NCI-H1417 treated with DMSO at 0.1 percent for 48 hours (cell line): ENCODE measurements at places on chromosomes 1 and 21.

- DNase-seq: no peak
Measured at GRCh38 chr1:227903061-227903521, 44.6 kb downstream of the WNT9A start.

DNA sequence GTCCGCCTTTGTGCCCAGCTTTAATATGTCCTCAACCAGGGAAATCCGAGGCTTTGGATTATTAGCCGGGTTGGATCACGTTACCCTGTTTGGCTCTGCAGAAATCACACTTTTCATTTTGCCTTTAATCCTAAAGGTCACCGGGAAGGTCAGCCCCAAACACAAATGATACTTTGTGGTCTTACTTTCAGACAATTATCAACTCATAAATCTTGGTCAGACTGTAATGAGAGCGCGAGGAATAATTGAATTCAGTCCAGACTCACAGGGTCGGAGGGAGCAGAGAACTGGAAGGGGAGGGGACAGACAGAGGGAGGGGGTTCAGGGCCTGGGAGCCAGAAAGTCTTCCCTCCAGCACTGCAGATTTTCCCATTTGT lies 91.7 kb upstream of the NFIA start:
- DNase-seq: no peak

GRCh38 chr1:152141971-152142584 lies 16.9 kb downstream of the RPTN start:
- no peak for DNase-seq

- no peak for DNase-seq
Measured at GRCh38 chr1:179709841-179710329, 33.2 kb upstream of the FAM163A start.

GRCh38 chr1:36570006-36570405 lies 87.3 kb upstream of the CSF3R start:
- no peak for DNase-seq

GRCh38 chr1:224106568-224107281 lies 7.2 kb upstream of the FBXO28 start:
- no peak for DNase-seq

GRCh38 chr1:226108935-226109828 lies 46.7 kb downstream of the H3-3A start:
- no peak for DNase-seq

GRCh38 chr1:160032165-160032820 lies 503 bp upstream of the PIGM start:
- no peak for DNase-seq

GRCh38 chr1:225508538-225509375 lies 80.9 kb upstream of the LBR start:
- DNase-seq: no peak

DNA sequence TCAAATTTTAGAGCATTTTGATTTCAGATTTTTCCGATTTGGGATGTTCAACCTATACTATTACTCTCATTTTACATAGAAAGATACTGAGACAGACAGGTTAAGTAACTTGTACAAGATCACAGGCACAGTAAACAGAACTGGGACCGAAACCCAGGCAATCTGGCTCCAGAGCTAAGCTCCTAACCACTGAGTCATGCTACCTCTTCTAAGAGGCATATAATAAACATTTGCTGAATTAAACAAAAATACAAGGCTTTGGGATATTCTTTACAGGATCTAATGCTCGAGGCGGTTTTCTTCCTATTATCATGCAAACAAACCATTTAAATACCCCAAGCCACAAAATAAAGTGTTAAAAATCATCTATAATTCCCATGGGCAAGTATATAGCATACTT lies 50.3 kb downstream of the MCOLN2 start:
- no peak for DNase-seq

GRCh38 chr1:116067566-116067890 lies 43.7 kb upstream of the MAB21L3 start:
- no peak for DNase-seq

DNA sequence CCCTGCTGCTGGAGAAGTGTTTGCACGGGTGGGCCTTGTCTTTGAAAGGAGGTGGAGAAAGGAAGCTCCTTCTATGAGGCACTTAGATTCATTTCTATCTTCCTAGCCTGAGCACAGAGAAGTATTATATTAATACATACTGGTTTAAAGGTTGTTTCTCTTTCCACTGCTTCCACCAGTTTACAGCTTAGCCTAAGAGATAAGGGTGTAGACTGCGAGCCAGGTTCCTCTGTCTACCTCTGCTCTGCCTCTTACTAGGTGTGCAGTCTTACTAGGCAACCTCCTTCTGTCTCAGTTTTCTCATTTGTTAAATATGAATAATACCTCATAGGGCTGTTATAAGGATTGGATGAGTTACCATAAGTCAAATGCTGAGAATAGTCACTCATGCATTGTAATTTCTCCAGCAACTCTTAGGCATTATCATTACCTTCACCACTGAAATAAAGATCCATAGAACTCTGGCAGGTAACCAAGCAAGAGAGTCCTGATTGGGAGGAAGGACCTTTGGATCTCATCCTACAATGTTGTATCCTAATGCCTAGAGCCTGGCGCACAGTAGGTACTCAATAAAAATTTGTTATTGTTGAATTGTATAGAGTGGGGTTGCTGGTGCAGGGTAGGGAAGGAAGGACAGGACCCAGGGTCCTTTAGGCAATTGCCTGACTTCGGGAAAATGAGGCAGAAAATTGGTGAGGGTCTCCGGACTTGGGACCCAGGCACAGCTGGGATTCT lies 95.1 kb downstream of the TBX19 start:
- DNase-seq: no peak

- DNase-seq: no peak
Measured at GRCh38 chr1:101115112-101115511, 89.5 kb upstream of the DPH5 start.

DNA sequence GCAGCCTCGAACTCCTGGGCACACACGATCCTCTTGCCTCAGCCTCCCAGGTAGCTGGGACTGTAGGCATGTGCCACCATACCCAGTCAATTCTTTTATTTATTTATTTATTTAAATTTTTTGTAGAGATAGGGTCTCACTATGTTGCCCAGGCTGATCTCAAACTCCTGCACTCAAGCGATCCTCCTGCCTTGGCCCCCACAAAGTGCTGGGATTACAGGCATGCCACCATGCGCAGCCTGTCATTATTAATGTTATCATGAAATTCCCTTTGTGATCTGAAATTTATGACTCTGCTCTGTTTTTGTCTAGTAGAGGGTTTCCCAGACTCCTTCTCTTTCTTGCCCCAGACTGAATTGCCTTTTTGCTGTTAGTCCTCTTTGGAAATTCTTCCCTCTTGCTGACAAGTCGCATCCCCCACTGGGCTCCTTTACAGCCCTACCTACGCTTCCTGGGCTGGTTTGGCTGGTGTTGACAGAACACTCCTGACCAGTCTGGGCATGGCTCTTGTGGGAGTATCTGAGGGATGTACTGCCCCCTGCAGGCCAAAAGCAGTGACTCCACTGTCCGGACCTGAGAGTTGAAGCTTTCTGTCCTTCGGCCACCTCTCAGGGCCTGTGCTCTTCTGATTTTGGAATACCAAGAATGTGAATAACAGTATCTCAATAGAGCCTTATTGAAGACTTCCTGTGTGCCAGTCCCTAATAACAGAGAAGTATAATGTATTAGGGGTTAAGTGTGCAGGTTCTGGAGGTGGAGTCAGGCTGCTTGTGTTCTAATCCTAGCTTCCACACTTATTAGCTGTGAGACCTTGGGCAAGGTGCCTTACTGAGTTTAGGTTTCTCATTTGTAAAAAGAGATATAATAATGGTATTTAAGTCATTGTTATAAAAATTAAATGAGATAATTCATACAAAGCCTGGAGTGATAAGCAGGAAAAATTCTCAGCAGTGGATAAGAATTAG lies 28.2 kb downstream of the TCEANC2 start:
- DNase-seq: no peak

DNA sequence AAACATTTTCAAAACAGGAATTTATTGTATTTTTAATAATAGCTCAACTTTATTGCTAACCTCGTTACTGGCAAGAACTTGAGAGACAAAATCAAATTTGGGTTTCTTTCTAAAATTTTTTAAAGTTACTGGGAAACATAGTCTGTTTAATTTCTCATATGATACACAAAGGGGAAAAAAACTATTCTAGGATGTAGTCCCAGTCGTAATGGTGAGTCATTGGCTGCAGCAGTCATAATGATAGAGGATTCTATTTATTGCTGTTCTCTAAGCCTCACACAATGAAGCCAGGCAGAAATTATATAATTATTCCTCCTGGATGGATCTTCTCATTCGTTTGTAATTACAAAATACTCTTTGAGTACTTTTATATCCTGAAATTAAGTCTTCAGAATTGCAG lies 326.5 kb upstream of the SGIP1 start:
- peak; percentile 12 for DNase-seq

DNA sequence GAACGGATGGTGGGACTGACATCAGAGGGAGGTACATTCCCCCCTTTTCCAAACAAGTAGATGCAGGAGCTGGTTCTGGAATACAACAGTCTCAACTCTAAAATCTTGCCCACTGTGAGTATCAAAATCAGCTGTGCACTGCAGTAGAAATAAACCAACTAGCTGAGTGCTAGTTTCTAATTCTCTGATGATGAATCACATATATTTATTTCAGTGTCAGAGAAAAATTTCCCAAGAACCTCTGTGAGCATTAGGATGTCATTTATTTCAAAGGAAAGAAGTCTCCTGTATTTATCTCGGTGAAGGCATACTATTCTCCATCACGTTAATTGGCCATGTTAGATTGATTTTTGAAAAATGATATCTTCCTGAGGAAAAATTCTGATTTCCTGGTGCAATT lies 67.1 kb downstream of the LHX9 start:
- no peak for DNase-seq

GRCh38 chr1:31587720-31588423 lies 11.6 kb downstream of the TINAGL1 start:
- no peak for DNase-seq

GRCh38 chr1:205508227-205508714 lies 3.8 kb downstream of the CDK18 start:
- no peak for DNase-seq

- DNase-seq: no peak
Measured at GRCh38 chr1:18809953-18810899, 49.2 kb downstream of the TAS1R2 start.

- no peak for DNase-seq
Measured at GRCh38 chr1:192235127-192235526, 76.9 kb downstream of the RGS18 start.

DNA sequence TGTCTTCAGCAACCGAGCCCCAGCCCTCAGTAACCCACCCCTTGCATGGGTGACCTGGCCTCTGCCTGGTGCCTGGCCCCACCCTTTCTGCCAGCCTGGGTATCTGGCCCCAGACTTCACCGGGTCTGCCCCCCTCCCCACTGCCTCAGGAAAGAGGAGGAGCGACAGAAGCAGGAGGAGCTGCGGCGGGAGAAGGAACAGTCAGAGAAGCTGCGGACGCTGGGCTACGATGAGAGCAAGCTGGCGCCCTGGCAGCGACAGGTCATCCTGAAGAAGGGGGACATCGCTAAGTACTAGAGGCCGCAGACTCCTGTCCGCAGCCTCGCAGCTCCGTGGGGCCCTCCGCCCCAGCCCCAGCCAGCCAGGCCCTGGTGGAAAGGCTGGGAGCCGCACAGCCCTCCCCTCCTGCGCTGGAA lies 6.1 kb downstream of the TNFRSF25 start:
- DNase-seq: no peak

GRCh38 chr1:183310753-183311479 lies 107.3 kb downstream of the NMNAT2 start:
- DNase-seq: no peak

- DNase-seq: no peak
Measured at GRCh38 chr21:40300300-40300699, 433.1 kb downstream of the PCP4 start.

DNA sequence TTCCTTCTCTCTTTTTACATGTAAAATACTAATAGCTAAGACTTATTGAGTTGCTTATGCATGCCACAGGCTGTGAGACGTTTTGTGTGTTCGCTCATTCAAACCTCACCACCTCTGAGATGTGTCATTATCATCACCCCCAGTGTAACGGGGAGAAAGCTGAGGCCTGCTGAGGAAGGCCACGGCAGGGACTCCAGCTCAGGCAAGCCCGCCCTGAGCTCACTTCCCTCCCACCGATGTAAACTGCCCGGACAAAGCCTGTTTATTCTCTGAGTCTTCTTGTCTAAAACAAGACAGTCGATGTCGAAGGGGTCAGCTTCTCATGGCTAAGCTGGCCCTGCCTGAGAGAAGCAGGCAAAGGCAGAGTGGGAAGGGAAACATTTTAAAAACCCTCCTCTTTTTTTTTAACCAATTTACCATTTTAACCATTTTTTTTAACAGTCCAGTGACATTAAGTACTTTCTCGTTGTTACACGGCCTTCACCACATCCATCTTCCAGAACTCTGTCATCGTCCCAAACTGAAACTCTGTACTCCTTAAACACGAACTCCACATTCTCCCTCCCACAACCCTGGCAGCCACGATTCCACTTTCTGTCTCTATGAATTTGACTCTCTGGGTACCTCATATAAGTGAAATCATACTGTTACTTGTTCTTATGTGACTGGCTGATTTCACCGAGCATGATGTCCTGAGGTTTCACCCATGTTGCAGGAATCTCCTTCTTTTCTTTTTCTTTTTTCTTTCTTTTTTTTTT lies 204.8 kb upstream of the GALNT2 start:
- no peak for DNase-seq

DNA sequence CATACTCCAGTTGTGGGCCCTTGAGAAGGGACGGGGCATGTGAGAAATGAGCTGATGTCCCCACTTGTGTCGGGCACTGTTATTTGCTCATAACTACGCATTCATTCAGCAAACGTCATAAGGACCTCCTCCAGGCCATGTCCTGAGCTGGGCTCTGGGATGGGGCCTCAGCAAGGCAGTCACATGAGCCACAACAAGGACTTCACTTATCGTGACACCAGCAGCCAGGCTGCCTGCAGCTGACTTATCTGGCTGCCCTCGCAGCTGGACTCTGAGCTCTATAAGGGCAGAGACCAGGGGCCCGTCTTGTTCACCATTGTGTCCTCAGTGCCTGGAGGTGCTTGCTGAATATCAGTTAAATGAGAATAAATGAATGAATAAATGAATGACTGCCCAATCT lies 37.5 kb upstream of the GRIK3 start:
- DNase-seq: no peak

- no peak for DNase-seq
Measured at GRCh38 chr21:28152732-28153131, 839.9 kb downstream of the LTN1 start.

DNA sequence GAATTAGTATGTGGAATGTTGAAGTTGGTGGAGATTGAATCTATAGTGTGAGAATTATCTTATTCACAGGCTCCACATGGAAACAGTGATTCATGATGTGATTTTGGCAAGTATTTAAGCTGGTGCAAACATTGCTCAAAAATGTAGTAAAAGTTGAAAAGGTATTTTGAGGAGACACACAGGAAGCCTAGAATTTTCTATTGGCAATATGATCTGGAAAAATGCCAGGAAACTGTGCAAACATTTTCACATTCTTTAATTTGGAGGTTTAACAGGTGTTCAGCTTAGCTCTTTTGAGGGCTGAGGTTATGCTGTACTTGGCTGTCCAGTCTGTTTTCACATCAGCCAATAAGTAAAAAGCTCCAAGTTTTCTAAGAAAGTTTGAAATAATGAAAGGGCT lies 327.3 kb downstream of the RWDD3 start:
- DNase-seq: peak; percentile 77

GRCh38 chr1:150476754-150477153 lies 10.5 kb upstream of the TARS2 start:
- no peak for DNase-seq

- DNase-seq: no peak
Measured at GRCh38 chr1:174958396-174958795, 41.4 kb upstream of the CACYBP start.

- DNase-seq: no peak
Measured at GRCh38 chr1:58782178-58783089, 1.4 kb downstream of the JUN start.

GRCh38 chr1:36465731-36466369 lies 1.7 kb upstream of the MRPS15 start:
- DNase-seq: no peak

- no peak for DNase-seq
Measured at GRCh38 chr1:38129473-38129872, 82.9 kb upstream of the POU3F1 start.
